ENCODE measurements at places on chromosomes 2 and 18. TPM values are rescaled to one million over a fixed set of nuclear protein-coding genes. Genes with fewer than 3 reads are reported as not detected.
A peak's percentile ranks its signal among the peaks of the same experiment; 100 is the strongest.

SH2D6 gene
- 0.25 TPM for total RNA-seq

ACKR3 gene
- 0.12 TPM for total RNA-seq

DNA sequence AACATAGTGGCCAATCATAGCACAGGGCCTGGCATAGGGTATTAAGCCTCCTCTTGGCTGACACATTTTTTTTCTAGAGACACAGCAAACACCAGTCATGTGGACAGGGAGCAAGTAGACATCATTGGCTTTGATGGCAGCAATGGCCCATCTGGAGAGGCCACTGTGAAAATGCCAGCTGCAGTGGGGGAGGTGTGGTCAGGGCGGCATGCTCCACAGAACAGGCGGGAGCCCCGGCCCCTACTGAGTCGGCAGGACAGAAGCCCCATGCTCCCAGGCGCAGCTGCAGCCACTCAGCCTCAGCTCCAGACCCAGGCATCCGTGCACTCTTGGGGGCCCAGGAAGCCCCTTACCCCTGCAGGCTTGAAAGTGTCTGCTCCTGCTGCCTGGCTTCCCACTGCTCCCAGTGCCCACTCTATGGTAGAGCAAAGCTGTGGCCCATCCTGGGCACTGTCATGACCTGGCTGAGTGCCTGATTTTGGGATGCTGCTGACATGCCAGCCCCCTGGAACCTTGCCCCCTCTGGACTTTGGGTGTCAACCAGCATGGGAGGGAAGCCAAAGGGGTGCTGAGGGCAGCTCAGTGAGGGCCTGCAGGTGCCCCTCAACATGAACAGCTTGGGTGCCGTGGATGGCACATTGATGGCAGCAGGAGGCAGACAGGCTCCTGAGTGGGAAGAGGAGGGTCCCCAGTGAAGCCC lies 23.3 kb upstream of the UBE2F start:
- DNase-seq = no peak

ERFE gene
- total RNA-seq = not detected

HOXD1 gene
- total RNA-seq = not detected

- DNase-seq = no peak
Measured at GRCh38 chr2:72924353-72925240, 7.3 kb downstream of the EMX1 start.

LAMA1 gene
- 0.83 TPM for total RNA-seq

DNA sequence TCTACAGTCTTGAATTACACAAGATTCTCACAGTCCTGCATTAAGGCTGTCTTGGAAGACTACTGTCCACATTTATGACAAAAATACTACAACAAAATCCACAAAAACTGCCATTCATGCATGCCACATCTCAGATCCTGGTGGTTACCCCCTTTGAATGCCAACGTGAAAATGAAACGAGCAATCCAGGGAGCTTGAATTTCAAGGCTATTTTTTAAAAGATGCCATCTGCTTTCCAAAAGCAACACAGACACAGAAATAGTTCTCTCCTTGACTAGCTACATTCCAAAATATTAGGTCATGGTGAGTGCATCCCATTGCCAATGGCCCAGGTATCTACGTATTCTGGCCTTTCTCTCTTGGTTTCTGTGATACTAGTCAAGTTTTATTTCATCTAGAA lies 36.3 kb downstream of the IRS1 start:
- DNase-seq = no peak

GRCh38 chr2:170165129-170165528 lies 12.8 kb upstream of the MYO3B start:
- DNase-seq = no peak

DNA sequence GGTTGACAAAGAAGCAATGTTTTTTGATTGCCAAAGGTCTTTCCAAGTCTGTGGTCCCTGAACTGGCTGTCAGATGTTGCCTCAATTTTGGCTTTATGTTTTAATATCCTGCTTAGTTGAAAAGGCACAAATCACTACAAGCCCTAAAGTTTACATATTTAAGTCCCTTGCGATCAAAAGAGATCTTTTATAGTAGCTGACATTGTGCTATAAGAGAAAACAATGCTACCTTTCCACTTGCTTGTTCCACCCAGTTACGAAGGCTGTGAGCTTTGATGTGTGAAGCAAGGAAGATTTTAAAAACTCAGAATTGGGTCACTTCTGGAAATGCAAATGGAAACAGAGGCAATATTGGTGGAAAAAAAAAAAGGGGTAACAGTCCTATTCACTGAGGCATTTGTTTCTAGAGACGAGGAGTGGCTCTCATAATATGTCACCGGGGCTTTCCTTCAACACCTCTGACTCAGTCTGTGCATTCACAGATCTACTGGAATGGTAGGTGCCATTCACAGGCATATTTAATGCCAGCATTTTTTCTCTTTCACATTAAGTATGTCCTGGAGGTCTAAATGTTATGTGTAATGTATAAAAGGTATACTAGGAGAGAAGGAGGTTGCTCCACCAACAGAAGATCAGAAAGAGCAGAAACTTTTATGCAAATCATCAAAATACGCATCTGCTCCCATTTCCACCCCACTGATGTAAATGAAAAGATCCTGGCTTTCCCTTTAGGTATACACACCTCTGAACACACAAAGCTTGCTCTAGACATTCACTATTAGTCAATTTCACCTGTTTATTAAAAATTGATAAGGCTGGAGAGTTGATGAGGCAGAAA lies 91.8 kb downstream of the TGIF1 start:
- DNase-seq = no peak

- DNase-seq = peak; percentile 94
Measured at GRCh38 chr2:189347540-189347939, 93.7 kb upstream of the WDR75 start.

CFC1 gene
- not detected for total RNA-seq

CRYGD gene
- not detected for total RNA-seq

PDE11A gene
- 2.6 TPM for total RNA-seq

TNFAIP6 gene
- total RNA-seq = 0.60 TPM

GKN2 gene
- not detected for total RNA-seq

DNA sequence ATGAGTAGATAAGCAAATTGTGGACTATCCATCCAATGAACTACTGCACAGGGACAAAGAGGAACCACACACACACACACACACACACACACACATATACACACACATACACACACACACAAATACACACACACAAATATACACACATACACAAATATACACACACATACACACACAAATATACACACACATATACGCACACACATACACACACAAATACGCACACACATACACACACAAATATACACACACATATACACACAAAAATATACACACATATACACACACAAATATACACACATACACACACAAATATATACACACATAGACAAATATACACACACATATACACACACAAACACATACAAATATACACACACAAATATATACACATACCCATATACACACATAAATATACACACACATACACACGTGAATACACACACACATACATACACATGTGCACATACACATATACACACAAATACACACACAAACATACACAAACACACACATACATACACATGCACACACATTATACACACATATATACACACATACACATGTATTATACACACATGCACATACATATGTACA lies 19.8 kb upstream of the EFHD1 start:
- DNase-seq = no peak

GRCh38 chr2:133360882-133361281 lies 207.4 kb downstream of the NCKAP5 start:
- no peak for DNase-seq

DNA sequence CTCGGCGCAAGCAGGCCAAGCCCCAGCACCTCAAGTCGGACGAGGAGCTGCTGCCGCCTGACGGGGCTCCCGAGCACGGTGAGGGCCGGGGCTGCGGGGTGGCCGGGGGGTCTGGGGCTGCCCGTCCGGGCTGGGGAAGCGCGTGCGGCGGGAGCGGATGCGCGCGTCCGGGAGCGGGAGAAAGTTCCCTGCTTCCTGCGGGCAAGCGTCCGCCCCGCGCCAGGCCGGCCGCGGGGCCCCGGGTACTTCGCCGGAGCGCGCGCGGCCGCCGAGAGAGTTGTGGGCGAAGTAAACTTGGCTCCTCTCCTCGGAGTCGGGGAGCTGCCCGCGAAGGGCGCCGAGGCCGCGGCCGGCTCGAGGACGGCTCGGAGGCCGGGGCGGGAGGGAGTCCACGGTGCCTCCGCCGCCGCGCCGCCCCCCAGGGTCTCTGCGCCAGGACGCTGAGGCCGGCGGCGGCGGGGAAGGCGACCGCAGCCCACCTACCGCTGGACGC lies 707 bp downstream of the SALL3 start:
- DNase-seq = no peak

DNA sequence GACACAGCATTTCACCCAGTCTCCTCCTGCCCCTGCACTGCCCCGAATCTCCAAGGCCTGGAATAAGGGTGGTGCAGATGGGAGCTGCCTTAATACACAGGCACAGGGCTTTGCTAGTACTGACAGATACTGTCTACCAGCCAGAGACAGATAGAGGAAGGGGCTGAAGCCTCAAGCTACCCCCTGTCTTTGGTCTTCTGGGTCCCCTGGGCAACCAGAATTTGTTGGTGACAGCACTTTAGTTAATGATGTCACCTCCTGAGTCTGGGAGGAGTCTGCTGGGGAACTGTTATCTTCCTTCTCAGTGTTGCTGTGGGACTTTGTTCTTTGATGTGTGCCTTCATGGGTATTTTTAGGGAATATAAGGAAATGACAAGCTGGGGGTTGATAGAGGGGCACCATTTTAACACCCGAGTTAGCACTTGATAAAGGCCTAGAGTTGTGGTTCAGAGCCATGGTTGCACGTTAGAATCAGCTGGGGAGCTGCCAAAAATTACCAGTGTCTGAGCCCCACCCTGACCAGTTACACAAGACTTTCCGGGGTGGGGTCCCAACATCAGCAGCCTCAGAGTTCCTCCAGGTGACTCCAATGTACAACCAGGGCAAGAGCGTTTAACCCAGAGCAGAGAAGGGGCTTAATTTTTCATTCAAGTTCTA lies 136.8 kb downstream of the SMAD7 start:
- no peak for DNase-seq

- DNase-seq = no peak
Measured at GRCh38 chr2:224461391-224461790, 59.5 kb upstream of the FAM124B start.

- no peak for DNase-seq
Measured at GRCh38 chr2:171158036-171158789, 2.5 kb downstream of the TLK1 start.

INPP1 gene
- 12.7 TPM for total RNA-seq

UGT1A8 gene
- not detected for total RNA-seq

DNA sequence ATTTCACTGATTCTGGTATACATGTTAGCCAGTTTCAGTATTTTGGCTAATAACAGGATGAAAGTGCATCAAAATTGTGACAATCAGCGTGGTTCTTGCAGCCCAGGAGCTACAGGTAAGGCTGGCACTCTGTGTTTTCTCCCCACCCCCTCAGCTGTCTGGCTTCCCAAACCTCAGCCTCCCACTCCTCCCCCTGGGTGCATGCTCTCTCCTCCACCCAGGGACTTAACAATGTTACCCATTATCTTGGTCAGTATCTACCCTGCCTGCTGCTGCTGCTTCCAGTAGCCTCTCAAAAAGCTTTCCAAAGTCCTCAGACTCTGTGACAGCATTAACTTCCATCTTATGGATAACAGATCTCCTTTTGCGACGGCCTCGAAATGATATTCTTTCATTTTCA lies 41.0 kb downstream of the TRABD2A start:
- no peak for DNase-seq

HTR2B gene
- total RNA-seq = 0.35 TPM

DNA sequence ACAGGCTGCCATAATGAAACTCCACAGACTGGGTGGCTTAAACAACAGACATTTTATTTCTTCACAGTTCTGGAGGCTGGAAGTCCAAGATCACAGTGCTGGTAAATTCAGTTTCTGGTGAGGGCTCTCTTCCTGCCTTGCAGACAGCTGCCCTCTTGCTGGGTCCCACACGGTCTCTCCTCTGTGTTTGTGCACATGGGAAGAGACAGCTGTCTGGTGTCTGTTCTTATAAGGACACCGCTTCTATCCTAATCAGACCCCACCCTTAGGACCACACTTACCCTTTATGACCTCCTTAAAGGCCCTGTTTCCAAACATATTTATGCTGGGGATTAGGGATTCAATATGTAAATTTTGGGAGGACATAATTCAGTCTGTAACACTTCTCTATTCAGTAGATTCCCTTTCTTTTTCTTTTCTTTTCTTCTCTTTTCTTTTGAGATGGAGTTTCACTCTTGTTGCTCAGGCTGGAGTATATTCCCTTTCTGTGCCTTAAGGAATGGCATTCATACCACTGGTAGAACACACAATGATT lies 18.9 kb downstream of the CTIF start:
- no peak for DNase-seq

DNA sequence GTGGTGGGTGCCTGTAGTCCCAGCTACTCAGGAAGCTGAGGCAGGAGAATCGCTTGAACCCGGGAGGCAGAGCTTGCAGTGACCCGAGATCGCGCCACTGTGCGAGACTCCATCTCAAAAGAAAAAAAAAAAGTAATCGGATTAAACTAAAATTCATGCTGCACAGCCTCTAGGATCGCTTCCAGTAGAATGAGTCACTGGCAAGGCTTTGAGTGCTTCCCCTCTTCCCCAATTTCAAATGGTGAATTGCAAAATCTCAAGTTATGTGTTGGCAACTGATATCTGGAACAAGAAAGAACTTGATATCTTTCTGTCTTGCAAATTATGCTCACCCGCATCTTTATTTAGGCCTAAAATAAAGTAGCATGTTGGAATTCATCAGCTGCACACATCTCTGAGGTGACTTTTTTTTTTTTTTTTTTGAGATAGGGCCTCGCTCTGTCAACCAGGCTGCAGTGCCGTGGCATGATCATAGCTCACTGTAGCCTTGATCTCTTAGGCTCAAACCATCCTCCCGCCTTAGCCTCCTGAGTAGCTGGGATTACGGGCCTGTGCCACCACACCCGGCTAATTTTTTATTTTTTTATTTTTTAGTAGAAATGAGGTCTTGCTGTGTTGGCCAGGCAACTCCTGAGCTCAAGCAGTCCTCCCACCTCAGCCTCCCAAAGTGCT lies 12.7 kb downstream of the TTC39C start:
- DNase-seq = peak; percentile 74

REG3A gene
- total RNA-seq = not detected

DNA sequence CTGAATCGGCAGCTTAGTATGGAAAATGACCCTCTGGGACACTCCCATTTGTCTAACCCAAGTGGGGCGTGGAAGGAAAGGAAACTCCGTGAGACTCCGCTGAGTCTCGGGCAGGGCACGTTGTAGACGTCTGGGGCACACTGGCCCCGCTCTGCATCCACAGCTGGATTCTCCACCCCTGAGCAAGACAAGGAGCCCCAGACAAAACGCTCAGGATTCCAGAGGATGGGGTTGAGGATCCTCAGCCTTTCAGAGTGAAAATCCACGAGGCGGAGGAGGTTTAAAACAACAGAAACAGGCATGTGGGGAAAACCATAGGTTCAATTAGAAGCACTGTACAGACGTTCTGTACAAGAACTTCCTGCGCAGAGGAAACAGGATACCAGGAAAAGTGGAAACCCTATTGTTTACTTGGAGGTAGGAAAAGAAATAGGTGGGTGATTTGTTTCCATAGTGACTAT lies 124.9 kb upstream of the ZNF236 start:
- no peak for DNase-seq

- no peak for DNase-seq
Measured at GRCh38 chr2:42163444-42164045, 5.6 kb upstream of the EML4 start.

MYO5B gene
- not detected for total RNA-seq

DYSF gene
- 0.07 TPM for total RNA-seq
